ENCODE measurements at places on chromosomes 16 and 17.
A peak's percentile ranks its signal among the peaks of the same experiment; 100 is the strongest.

DNA sequence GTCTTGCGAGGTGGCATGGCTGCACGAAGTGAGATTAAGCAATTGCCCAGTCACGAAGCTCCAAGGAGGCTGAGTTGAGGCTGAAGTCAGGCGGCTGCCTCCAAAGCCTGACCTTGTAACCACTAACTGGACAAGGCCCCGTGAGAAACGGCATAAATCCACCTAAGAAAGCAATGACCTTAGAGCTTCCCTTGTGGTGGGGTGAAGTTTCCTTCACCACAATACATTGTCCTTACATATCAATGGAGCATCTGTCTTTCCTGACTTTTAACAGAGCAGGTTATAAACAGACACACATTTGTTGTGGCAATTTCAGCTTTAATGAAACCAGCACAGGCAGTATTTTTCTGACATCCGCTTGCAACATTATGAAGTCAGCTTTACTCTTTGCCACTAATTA is 2.5 kb upstream of the MED9 start:
- peak; percentile 7 for DNase-seq

GRCh38 chr16:58628845-58629732 is 537 bp downstream of the CNOT1 start:
- peak; percentile 82 for DNase-seq

- peak; percentile 84 for DNase-seq
These were observed 2.4 kb upstream of the MTSS2 start for GRCh38 chr16:70688246-70688742.

GRCh38 chr17:32355649-32356377 is 5.9 kb downstream of the ZNF207 start:
- DNase-seq: no peak

DNA sequence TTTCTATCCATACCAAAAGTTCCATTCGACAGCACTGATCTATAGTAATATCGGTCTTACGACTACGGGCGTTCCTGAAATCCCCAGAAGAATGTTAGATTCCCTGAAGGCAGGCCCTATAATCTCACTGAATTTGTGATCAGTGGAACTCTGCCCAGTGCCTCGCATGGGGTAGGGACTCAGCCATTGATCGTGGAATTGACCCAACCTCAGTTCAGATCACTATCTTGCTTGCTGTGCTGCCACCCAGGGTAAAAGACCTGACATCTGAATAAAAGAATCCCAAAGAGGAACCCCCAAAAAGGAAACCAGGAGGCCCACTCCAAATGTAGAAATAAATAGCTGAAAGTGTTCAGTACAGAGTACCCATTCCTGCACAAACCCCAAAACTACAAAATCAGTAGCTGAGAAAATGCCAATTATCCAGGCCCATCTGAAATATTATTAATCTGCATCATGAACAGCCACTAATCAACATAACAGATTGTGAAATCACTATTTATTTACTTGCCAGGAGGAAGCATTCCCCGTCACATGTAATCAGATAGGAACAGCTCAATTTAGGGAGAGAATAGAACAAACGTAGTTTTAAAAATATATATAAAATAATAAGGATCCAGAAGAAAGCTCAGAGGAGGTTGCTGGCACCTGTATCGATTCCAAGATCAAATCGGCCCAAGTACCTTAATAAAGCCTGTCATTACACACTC is 221.9 kb downstream of the ZFHX3 start:
- no peak for DNase-seq

DNA sequence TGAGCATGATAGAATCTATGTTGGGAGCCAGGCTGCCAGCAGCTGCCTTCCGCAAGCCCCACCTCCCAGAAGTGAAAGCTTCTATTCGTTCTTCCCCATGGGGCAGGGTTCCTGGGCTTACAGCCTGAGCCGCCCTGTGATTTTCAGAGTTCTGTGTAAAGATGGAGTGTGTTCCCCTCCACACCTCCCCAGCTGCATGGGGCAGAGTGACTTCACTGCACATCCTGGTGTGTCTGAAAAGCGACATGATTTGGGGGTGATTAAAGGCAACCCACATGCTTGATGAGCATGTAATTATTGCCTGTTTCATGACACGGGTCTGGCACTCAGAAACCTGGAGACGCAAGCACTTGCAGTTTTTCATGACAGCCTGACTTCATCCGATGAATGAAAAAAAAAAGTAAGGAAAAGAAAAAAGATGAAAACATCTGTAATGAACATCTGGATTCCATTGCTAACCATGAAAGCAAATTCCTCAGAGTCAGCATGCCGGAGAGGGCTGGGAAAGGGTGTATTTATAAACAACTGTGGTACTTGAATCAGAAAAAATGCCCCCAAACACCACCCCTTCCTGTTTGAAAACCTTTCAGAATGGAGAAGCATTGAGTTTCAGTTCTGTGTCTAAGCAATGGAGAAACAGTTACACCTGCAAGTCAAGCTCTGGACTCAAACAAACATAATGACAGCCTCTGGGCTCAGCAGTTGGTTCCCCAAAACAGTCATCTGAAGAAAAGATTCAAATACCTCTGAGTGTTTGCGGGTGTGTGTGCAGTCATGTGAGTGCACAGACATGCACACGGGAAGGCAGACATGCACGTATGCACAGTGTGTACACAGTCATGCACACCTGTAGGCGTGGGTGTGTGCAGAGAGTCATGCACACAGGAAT is 266.0 kb downstream of the ENGASE start:
- no peak for DNase-seq

GRCh38 chr16:2971134-2971984 is 2.2 kb downstream of the PAQR4 start:
- DNase-seq: no peak

GRCh38 chr17:34879146-34879545 is 82.1 kb downstream of the CCT6B start:
- DNase-seq: no peak

DNA sequence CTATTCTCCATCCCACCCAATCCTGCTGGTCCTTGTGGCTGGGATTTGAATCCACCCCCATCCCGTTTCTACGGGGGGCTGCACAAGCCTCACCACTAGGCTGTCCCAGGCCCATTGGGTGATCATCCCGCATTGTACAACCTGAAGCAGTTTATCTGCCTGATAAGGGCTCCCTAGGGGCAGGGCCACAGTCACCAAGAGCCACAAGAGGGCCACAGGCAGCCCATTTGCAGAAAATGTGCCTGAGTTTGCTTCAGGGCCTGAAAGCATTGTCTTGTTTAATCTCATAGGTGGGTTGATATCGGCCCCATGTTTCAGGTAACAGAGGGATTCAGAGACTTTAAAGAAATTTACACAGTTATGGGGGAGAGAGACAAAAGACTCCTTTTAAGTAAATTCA is 245.0 kb downstream of the CPPED1 start:
- DNase-seq: no peak

GRCh38 chr16:57739756-57740422 is 4.3 kb downstream of the KATNB1 start:
- DNase-seq: no peak

DNA sequence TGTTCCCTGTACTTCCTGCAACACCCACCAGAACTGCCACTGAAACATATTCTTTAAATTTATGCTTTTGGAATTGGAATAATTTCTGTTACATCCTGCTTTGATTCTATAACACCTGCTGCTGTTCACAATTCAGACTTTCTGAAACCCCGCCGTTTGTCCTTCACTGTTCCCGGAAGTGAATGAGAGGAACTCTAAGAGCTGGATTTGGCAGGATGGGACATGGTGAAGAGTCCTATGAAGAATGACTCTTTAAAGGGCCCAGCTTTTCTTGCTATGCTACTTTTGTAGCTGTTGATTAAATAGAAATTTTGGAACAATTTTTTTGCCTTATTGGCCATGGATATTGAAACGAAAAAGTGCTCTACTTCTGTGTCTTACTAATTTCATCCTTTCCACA is 8.9 kb downstream of the AP2B1 start:
- no peak for DNase-seq

GRCh38 chr16:68592466-68593337 is 52.4 kb upstream of the CDH3 start:
- no peak for DNase-seq

DNA sequence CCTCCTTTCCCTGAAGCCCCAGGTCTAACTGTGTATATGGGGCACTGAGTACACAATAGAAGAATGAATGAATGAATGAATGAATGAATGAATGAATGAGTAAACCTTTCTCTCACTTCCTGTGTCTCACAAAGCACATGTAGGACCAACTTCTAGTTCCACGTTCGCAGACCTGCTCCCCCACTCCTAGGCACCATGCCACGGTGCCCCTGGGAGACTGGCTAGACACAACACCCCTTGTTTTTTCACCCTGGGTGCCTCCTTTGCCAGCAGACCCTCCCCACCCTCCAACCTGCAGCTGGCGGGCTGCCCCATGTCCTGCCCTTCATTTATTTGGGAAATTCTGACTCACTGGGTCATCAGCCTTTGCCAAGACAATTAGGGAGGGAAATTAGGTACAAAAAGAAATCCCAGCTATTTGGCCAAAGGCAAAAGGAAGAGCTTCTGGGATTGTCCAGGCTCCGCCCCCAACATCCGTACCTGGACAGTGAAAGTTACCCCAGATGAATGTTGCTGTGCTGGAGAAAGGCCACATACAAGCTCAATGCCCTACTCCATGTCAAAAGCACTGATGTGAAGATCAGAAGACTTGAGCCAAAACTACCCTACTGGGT is 7.7 kb downstream of the CES1 start:
- DNase-seq: no peak

- DNase-seq: no peak
These were observed 102.6 kb downstream of the WSCD1 start for GRCh38 chr17:6172642-6173330.

GRCh38 chr17:9421525-9421924 is 154.1 kb downstream of the STX8 start:
- DNase-seq: no peak

GRCh38 chr17:30244853-30245385 is 9.4 kb upstream of the SLC6A4 start:
- DNase-seq: no peak

- DNase-seq: no peak
These were observed 178.4 kb downstream of the CCDC182 start for GRCh38 chr17:57566721-57567120.

DNA sequence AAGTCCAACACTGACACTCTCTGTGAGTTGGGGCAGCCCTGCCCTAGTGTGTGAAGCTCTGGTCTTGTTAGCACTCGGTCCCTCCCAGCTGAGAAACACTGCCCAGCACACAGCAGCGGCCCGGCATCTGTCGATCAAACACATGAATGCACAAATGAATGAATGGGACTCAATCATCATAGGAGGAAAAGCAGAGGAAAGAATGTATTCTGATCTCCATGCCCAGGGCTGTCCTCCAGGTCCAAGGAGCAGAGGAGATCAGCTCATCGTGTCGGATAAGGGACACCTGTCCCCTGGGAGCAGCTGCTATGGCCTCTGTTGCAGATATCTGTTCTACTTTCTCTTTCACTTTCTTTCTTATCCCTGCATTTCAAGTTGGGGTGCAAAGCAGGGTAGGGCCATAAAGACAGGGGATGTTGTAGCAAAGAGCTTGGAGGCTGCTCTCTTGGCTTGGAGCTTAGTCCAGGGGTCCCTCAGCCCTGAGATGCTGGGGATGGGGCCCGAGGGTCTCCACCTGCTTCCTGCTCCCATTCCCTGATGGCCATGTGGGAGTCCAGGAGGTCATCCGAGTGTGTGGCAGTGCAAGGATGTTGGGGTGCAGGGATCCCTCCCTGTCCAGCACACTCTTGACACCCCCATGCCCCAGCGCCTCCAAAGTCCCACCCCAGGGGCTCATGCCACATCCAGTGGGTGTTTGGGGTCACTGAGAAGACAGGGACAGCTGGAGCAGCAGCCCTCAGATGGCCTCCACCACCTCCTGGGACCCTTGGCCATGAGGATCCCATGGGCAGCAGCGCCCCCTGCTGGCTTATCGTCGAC is 88.2 kb downstream of the IRF8 start:
- no peak for DNase-seq

- no peak for DNase-seq
These were observed 2.5 kb downstream of the KRTAP2-2 start for GRCh38 chr17:41052566-41052965.

DNA sequence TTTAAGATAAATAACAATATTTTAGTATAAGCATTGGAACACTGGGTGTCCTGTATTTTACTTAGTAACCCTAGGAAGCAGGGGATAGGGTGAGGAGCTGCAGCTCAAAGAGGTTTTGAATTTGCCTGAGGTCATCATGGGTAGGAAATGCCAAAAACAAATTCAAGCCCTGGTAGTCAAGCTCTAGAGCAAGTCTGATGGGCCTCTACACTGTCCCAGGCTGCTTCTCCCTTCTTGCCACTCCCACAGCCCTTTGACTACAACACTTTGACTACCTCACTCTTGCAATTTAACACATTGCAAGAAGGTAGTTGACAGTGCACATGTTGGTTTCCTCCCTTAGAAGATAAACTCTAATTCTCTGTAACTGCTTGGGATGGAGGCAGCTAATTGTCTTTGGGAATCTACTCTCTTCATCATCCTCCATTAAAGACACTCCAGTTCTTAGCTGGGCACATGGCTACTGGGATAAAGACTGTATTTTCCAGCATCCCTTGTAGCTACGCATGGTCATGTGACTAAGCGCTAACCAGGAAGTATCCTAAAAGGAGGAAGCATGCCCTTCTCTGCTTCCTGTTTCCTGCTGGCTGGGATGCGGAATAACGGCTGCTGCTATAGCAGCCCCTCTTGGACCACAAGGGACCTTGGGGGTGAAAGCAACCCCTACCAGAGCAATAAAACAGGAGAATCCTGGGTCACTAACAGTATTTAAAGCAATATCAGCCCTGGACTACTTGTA is 30.7 kb upstream of the SSTR2 start:
- no peak for DNase-seq

DNA sequence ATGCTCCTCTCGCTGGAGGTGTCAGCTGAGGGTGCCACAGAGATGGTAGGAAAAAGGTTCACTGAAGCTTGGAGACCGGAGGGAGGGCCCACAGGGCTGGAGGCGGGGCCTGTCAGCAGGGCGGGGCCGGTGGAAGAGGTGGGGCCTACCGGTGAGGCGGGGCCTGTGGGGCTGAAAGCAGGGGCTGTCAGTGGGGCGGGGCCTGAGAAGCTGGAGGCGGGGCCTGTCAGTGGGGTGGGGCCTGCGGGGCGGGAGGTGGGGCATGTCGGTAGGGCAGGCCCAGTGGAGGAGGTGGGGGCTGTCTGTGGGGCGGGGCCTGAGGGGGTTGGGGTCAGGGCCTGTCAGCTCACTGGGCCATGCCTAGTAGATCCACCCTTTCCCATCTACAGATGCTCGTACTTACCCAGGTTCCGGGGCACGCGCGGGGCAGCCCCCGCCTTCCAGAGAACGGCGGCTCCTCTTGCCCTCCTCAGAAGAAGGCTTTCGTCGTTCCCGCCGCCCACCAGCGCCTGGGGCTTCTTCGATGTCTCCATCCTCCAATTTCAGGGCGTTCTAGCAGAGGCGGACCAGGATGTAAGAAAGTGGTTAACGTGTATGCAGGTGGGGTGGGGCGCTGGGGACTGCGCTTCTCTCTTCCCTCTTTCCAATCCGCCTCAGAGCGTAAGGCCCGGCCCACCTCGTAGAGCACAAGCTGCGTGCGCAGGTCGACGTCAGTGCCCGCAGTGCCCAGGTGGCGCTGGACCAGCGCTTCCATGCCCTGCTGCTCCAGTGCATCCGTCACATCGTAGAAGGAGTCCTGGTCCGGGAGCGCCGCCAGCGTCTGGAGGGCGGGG is 9.8 kb downstream of the TMEM208 start:
- DNase-seq: peak; percentile 58

Data from Right ventricle myocardium inferior (tissue), 1 donor.